ENCODE measurements at places on chromosomes 1 and 21.

DNA sequence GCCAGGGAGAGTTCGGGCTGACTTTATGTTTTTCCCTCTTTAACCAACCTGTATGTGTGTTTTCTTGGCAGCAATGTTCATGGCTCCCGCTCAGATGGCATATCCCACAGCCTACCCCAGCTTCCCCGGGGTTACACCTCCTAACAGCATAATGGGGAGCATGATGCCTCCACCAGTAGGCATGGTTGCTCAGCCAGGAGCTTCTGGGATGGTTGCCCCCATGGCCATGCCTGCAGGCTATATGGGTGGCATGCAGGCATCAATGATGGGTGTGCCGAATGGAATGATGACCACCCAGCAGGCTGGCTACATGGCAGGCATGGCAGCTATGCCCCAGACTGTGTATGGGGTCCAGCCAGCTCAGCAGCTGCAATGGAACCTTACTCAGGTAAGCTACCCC, 33.6 kb upstream of the ZFP69B start:
- DNase-seq: no peak

- DNase-seq: no peak
Measured at GRCh38 chr1:51558375-51558924, 39.4 kb upstream of the EPS15 start.

DNA sequence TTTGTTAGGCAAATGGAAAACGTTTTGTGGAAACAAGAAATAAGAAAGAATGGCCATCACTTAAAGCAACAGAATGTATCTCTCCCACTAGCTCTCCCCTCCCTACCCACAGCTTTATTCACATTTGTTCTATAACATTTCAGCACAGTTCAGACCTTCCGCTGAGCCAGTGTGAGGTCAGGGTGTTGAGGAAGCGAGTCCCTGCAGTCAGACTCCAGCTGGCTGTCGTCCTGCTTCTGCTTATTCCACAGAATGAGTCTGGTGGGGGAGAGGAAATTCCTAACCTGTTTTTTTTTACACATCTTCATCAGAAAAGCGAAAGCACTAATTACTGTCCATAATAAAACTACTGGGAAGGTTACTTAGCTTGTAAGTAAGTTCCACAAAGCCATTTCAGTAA, 39.0 kb downstream of the MRPL39 start:
- no peak for DNase-seq

DNA sequence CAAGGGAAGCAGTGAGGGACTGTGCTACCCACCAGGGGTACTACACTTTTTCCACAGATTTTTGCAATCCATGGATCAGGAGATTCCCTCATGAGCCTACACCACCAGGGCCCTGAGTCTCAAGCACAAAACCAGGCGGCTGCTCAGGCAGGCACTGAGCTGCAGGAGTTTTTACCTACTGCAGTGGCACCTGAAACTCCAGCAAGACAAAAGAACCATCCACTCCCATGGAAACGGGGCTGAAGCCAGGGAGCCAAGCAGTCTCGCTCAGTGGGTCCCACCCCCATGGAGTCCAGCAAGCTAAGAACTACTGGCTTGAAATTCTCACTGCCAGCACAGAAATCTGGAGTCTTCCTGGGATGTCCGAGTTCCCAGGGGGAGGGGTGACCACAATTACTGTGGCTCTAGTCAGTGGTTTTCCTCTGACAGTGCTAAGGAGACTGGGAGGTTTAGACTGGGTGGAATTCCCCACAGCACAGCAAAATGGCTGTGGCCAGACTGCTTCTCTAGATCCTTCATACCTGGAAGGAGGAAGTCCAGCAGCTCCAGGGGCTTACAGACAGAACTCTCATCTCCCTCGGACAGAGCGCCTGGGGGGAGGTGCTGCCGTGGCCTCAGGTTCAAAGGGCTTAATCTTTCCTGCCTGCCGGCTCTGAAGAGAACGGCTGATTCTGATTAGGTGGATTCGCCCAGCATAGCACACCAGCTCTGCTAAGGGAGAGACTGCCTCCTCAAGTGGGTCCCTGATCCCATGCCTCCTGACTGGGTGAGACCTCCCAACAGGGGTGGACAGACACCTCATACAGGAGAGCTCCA, 437.8 kb downstream of the LTN1 start:
- no peak for DNase-seq

- DNase-seq: no peak
Measured at GRCh38 chr1:32186077-32186476, 6.6 kb downstream of the TXLNA start.

DNA sequence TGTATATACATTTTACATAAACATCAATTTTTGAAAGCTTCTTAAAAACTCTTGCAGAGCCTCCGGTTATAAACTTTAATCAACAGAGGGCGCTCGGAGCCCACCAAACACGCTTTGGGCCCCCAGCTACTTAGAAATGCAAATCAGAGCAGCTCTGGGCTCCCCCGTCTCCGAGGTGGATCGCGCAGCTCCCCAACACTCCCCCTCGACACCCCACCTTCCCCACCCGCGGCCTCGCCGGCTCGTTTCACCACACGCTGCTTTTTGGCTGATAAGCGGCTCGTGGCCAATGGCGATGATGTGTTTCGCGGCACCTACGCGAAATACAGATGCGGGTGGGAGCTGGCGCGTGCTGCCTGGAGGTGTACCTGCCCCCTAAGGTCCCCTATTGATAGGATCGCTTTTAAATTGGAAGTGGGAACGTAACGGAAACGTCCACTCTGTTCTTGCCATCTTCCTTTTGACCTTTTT, 1.7 kb upstream of the KIF26B start:
- peak; percentile 19 for DNase-seq

DNA sequence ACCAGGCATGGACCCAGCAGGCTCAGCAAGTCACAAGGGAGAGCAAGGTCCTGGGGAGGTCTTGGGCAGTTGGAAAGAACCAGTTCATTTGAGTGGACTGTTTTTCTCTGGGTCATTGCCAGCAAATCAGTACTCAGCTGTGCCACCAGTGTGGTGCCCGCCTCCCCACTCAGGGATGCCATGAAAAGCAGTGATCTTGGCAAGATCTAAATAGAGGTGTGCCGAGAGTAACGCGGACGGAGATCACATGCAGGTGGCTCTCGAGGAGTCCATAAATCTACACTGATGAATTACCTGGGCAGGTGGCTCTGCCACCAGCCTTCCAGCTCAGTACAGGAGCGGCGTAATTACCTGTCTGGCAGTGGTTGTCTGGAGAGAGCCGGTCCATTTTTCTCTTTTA, 642.2 kb downstream of the PTPRU start:
- DNase-seq: no peak

- no peak for DNase-seq
Measured at GRCh38 chr1:168223681-168224540, 1.9 kb upstream of the SFT2D2 start.

GRCh38 chr1:241615043-241615974, 24.9 kb downstream of the CHML start:
- no peak for DNase-seq

- peak; percentile 18 for DNase-seq
Measured at GRCh38 chr1:62271948-62272728, 47.1 kb downstream of the KANK4 start.

GRCh38 chr1:101313356-101313755, 76.5 kb downstream of the S1PR1 start:
- DNase-seq: no peak

Measured in activated CD8-positive, alpha-beta memory T cell treated with anti-CD3 and anti-CD28 coated beads for 1 hour (primary cell).